ENCODE measurements at places on chromosomes 1 and 21.

- DNase-seq = no peak
These were observed 59.2 kb downstream of the NPHP4 start for GRCh38 chr1:5933050-5933449.

GRCh38 chr1:29638281-29638680 lies 402.0 kb downstream of the PTPRU start:
- no peak for DNase-seq

DNA sequence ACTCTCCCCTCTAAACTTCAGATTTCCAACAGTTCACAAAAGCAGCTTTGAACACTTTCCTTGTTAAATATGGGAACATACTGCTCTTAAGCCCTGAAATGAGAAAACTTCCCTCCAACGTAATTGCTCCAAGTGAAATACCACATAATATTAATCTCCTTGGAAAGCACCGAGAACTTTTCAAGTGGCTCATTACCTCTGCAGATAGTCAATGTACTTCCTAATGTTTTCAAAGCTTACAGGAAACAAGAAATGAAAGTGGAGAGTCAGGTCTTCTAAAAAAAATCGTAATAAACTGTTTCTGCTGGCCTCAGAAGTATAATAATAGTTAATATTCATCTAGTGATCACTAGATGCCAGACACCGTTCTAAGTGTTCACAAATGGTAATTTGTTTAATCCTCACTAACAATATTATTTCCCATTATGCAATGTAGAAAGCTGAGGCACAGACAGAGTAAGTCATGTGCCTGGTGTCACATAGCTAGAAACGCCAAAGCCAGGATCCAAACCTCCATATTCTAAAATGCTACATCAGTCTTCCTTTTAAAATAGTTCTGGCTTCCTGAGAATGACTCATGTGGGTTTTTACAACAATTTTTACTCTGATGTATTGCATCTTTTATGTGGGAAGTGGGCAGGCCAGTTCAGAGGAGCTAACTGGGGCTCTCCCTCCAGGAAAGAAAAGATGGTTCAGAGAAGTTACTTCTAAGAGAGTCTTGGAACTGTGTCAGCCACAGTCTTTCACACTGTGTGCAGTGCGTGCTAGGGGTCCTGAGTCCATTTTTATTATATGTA lies 177.2 kb downstream of the PLPPR4 start:
- DNase-seq = no peak

GRCh38 chr1:35554266-35555211 lies 2.7 kb downstream of the KIAA0319L start:
- DNase-seq = no peak

DNA sequence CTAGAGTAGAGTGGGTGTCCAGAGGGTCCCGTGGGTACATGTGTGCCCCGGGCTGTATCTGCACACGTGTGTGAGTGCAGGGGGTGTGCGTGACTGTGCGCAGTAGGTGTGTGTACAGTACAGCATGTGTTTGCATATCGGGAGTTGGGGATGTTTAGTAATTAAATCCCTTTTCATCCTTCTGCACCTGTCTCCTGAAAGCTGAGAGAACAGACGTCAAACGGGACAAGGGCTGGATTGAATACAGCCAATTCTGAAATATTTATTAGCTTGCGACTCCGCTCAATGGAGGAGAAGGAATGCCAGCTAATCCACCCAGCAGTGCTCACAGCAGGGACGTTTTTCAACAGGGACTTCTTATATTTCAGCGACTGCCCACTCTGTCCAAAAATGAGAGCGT lies 44.7 kb upstream of the CASZ1 start:
- no peak for DNase-seq

- DNase-seq = no peak
These were observed 39.4 kb upstream of the EPS15 start for GRCh38 chr1:51558375-51558924.

- DNase-seq = no peak
These were observed 1047.6 kb upstream of the ADGRL4 start for GRCh38 chr1:80054129-80054528.

DNA sequence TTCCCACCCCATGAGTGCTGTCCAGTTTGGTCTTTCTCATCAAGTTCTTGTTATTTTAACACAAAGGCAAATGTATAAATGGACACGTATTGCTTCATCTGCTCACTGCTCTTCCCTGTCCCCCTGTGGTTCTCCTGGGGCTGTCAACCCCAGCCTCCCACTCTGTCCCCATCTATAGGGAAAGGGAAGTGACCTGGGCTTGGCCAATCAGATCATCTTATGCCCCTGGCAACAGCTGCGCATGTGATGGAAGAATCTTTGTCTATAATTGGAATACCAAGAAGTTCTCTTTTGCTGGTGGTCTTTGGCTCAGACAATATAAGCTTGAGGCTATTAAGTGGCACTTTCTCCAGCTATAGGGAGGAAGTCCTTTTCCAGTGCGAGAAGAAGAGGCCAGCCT lies 4.7 kb upstream of the CCSAP start:
- DNase-seq = no peak

DNA sequence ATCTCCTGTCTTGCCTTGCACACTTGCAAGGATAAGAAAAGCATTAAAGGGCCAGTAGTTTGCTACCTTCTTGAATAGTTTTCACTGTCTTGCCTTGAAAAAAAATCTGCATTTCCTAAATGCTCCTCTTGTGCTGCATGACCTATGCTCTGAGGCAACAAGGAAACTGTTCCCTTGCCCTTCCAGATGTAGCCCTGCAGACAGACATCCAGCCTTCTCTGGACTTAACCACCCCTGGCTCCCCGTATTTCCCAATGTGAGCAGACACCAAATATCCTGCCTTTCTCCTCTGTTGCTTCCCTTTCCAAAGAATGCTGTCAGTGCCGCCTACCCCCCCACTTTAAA lies 177.6 kb downstream of the GABPA start:
- DNase-seq = no peak

GRCh38 chr1:209490013-209490412 lies 93.5 kb upstream of the CAMK1G start:
- DNase-seq = no peak

DNA sequence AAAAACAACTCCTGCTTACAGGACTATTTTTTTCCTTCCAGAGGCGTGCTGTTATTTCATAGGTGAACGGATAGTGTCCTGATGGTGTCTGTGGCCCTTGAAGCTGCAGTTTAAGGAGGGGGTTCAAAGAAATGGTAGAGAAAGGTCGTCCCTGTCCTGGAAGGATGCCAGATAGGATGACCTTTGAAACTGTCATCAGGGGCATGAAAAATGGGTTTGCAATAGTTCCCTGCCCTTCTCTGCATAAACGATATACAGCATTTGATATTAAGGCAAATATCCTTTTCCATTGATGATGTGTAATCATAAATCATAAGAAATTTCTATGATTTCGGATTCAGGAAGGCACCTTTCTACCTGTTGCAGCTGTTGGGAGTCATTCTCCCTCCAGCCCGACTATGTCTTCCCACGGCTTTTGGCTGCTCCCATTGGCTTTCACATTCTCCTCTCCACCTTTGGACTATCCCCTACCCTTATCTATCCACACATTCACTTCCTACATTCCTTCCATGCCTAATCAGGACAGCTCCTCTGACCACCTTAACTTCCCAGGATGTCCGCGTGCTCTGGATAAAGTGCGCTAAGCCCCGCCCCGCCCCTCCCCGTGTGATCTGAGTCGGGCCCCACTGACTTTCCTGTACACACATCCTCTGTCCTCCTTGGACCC lies 209.8 kb downstream of the DISC1 start:
- no peak for DNase-seq

- no peak for DNase-seq
These were observed 82.7 kb downstream of the CDC7 start for GRCh38 chr1:91583326-91583755.

DNA sequence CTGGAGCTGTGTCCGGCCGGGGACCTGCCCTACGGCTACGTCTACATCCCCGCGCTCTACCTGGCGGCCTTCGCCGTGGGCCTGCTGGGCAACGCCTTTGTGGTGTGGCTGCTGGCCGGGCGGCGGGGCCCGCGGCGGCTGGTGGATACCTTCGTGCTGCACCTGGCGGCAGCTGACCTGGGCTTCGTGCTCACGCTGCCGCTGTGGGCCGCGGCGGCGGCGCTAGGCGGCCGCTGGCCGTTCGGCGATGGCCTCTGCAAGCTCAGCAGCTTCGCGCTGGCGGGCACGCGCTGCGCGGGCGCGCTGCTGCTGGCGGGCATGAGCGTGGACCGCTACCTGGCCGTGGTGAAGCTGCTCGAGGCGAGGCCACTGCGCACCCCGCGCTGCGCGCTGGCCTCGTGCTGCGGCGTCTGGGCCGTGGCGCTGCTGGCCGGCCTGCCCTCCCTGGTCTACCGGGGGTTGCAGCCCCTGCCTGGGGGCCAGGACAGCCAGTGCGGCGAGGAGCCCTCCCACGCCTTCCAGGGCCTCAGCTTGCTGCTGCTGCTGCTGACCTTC lies 412 bp downstream of the GPR25 start:
- DNase-seq = no peak

DNA sequence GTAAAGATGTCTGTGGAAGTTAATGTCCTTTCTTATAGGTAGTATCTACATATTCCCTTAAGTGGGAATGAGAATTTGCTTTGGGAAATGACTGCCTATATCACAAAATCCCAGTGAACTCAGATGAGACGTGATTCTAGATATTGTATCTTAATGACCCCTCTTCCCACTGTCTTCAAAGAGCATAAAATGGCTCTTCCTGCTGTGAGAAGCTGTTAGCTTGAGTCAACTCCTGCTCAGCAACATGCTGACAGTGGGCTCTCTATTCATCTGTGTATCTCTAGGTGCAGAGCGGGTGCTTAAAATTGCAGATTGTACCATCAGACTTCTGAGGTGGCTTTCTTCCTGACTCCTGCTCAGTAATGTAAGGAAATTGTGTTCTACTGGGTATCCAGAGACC lies 100.6 kb downstream of the SPAG17 start:
- no peak for DNase-seq

GRCh38 chr1:3122311-3122710 lies 53.3 kb downstream of the PRDM16 start:
- no peak for DNase-seq

- DNase-seq = no peak
These were observed 151.4 kb downstream of the CYYR1 start for GRCh38 chr21:26421724-26422123.

GRCh38 chr1:201750934-201751333 lies 78.0 kb upstream of the IPO9 start:
- no peak for DNase-seq

GRCh38 chr21:44058981-44059380 lies 46.9 kb downstream of the TRAPPC10 start:
- no peak for DNase-seq
